Amniotic stem cell (primary cell): ENCODE measurements at places on chromosomes 3 and 15.

DNA sequence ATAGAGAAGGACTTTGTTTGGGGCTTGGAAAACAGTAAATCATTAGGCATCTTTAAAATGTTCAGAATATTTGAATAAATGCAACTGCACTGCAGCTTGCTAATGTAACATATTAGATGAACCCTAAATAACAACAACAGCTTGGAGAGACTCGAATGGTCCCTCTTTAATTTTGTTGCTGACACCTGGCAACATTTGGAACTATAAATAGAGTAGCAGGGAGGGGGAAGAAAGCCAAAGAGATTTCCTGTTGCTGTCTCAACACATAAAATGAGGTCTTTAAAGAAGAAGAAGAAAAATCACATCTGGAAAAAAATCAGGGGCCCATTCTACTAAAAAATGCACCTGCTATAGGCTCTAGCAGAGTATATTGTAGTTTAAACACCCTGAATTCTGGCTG lies 49.9 kb upstream of the DPPA4 start:
- DNase-seq, result no peak

GRCh38 chr3:123070510-123070909 lies 3.7 kb downstream of the PDIA5 start:
- no peak for DNase-seq

GRCh38 chr3:62562596-62562995 lies 189.2 kb upstream of the FEZF2 start:
- no peak for DNase-seq

GRCh38 chr3:122353215-122353614 lies 28.2 kb downstream of the CSTA start:
- DNase-seq, result no peak

GRCh38 chr3:60090548-60090947 lies 1040.7 kb upstream of the CFAP20DC start:
- no peak for DNase-seq

GRCh38 chr3:15501126-15501525 lies 20.4 kb downstream of the COLQ start:
- DNase-seq, result no peak

GRCh38 chr3:56758539-56758981 lies 43.2 kb downstream of the ARHGEF3 start:
- peak; percentile 44 for DNase-seq

DNA sequence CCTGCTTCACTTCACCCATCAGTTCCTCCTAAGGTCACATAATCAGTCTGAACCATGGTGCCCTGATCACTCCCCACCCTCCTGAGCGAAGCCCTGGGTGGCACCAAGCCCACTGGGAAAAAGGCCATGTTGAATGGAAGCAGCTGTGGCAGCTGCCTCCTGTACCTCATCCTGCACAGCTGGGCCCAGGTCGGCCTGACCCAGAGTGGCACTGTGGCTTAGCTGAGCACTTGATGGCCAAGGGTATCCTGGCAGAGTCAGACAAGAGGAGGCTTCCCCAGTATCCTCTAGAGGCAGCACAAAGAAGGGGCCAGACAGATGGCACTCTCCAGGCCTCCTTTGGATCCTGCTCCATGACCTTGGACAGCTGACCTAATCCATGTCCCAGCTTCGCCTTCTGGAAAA lies 68.4 kb downstream of the TLE3 start:
- no peak for DNase-seq

GRCh38 chr3:119436977-119437376 lies 26.4 kb downstream of the TMEM39A start:
- DNase-seq, result no peak

GRCh38 chr15:57217778-57218598 lies 158.3 kb upstream of the CGNL1 start:
- no peak for DNase-seq

DNA sequence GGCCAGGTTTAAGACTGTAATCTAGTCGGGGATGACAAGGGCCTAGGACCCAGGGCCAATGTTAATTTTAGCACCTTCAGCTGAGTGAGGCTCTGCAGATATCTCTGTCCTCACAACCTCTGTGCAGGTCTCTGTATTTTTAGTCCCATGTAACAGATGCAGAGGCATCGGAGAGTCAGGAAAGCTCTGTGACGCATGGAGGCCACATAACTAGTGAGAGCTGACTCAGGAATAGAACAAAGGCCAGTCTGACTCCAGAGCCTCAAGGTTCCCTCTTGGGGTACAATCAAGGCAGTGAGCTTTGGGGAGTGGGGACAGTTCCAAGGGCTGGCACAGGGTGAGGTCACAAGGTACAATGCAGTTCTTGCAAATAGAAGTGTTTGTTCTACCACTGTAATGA lies 31.0 kb downstream of the FSTL1 start:
- DNase-seq, result no peak

DNA sequence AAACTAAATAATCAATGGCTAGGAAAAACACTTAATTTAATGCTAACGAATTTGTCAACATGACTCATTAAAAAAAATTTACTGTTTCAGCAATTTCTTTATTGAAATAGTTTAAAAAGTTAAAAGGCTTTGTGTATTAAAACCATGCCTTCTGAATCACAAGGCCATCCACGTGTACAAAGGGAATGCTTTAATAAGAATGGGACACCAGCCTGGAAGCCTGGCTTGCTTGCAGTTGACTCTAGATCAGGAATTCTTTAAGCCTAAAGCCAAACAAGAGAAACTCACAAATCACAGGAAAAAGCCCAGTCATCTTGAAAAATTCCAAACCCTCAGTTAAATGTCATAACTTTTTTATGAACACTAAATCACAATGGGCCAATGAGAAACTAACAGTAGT lies 137.6 kb downstream of the PEAK1 start:
- DNase-seq, result peak; percentile 60

- no peak for DNase-seq
Observed at GRCh38 chr3:151152455-151153079, 50.4 kb downstream of the GPR171 start.

DNA sequence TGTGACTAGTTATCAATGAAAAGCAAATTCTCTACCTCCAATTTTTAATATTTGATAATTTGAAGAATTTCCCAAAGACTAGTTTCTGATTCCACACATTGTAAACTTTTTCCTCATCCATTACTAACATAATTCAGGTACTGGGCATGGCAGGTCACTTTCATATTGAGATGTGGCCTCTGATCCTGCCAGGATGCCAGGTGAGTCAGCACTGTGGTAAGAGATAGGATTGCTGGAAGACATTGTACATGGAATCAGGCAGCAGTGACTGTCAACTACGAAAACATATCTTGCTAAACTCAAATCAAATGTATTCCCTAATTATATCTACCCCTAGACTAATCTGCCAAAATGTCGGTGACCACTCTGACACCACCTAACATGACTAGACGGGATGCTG lies 33.2 kb upstream of the POU1F1 start:
- DNase-seq, result no peak

DNA sequence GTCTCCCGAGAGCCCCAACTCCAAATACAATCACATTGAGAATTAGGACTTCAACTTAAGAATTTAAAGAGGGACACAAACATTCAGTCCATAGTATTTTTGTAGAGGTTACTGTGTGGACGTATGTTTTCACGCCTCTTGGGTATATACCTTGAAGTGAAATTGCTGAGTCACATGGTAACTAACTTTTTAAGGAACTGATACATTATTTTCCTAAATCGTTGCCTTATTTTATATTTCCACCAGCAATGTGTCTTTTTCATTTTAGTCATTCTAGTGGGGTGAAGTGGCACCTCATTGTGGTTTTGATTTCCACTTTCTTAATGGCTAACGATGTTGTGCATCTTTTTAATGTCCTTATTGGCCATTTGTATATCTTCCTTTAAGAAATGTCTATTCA lies 11.8 kb downstream of the PARP15 start:
- no peak for DNase-seq

GRCh38 chr15:77387365-77388105 lies 32.4 kb downstream of the PEAK1 start:
- DNase-seq, result no peak

- DNase-seq, result no peak
Observed at GRCh38 chr3:183968666-183969245, 48.9 kb downstream of the ABCC5 start.

GRCh38 chr3:185631508-185632206 lies 45.6 kb downstream of the SENP2 start:
- DNase-seq, result no peak

DNA sequence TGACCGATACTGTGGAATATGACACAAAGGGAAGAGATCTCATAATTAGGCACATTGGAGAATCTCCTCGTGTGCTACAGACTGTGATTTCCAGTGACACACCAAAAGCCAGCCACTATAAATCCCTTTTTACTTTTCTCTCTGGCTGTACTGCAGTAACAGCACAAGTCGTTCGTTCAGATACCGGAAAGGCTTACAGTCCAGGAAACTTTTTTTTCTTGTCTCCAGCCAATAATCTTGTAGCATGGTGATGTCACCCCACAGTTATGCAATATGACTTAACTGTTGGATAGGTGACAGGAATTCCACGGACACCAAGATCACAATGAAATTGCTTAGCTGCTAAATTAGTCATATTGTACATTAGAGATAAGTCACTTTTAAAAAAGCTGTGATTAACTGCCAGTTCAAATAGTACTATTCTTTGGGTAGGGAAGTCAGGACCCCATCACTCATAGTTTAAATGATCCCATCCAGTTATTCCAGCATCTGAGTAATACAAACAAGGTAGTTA lies 36.3 kb upstream of the TSC22D2 start:
- peak; percentile 93 for DNase-seq

- DNase-seq, result no peak
Observed at GRCh38 chr15:65361708-65362459, 15.9 kb downstream of the IGDCC3 start.

- no peak for DNase-seq
Observed at GRCh38 chr3:143226678-143227291, 107.2 kb downstream of the CHST2 start.

- no peak for DNase-seq
Observed at GRCh38 chr15:51062736-51063135, 32.0 kb downstream of the TNFAIP8L3 start.

GRCh38 chr3:47731061-47731460 lies 50.6 kb downstream of the SMARCC1 start:
- DNase-seq, result no peak

DNA sequence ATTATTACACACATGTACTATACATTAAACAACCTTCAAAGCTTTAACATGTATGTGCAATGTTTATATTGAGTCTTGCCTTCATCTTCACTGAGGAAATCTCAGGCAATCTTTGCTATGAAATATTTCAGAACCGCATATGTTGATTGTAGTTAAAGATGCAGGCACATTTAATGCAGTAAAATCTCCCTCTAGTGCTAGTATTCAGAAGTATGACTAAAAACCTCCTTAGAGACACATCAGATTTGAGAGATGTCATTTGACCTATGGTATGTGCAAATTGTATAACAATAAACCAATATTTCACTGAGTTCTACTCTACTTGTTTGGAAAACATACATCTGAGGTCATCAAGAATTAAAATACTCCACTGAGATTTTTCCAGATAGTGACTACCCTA lies 123.8 kb upstream of the C15orf61 start:
- no peak for DNase-seq

DNA sequence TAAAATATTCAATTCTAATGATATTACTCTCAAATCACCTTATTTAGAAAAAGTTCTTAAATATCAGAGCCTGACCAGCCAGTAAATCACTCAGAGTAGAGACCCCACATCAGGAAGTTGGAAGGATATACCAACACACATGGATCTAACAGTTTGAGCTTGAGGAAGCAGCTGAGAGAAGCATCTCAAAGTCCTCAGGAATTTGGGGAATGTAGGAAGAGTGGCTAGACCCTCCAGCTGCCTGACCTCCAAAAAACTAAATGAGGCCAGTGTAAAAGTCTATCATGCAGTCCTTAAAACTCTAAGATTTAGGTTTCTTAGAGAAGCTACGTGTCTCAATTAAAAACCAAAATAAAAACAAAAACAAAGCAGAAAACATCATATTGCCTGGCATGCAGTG lies 55.4 kb downstream of the SETD2 start:
- DNase-seq, result no peak

DNA sequence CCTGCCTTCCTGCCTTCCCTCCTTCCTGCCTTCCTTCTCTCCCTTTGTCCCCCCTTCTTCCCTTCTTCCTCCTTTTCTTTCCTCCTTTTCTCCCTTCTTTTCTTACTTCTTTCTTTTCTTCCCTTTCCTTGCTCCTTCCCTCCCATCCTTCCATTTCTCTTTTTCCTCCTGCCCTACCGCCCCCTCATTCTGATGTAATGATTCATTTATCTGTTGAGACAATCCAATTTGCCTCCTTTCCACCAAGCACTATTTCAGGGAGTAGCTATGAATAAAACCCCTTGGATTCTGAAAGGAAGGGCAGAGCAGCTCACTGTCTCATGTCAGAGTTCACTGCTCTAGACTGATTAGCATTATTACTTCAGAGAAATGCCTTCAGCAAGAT lies 462.6 kb downstream of the PDCD6IP start:
- DNase-seq, result no peak

GRCh38 chr3:98445949-98446406 lies 17.0 kb upstream of the OR5K1 start:
- DNase-seq, result no peak

DNA sequence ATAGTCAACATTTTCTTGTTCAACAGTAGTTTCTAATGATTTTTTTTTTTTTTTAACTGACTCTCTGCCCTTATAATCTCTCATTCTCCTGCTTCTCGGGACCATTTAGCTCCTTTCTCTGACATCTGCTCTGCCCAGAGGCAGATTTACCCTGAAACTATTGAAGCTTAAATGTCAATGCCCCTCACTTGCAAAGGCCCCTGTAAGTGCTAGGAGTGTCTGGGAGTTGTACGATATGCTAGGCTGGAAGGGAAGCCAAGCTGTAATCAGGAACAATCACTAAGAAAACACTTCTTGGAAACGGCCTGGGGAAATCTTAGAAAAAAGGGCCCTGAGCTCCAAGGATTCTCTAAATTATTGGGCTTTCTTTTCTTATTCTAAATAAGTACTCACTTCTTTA lies 5.8 kb upstream of the PLOD2 start:
- DNase-seq, result no peak

DNA sequence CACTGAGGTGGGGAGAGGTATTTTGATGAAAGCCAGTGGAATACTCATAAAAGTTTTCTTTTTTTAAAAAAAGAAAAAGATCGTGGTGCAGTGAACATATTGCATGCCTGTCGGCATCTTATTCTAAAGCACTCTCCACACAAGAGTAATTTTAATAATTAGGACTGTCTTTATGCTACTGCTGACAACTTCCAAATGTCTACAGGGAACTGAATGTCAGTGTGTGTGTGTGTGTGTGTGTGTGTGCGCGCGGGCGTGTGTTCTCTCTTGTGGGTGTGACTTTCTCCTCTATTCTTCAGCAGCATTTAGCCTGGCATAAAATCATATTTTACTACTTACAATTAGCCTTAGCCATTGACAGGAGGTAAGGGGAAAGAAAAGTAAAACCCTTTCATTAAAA lies 268.5 kb downstream of the C3orf38 start:
- DNase-seq, result no peak
